ENCODE measurements at places on chromosomes 1 and 21.
A peak's percentile ranks its signal among the peaks of the same experiment; 100 is the strongest.

DNA sequence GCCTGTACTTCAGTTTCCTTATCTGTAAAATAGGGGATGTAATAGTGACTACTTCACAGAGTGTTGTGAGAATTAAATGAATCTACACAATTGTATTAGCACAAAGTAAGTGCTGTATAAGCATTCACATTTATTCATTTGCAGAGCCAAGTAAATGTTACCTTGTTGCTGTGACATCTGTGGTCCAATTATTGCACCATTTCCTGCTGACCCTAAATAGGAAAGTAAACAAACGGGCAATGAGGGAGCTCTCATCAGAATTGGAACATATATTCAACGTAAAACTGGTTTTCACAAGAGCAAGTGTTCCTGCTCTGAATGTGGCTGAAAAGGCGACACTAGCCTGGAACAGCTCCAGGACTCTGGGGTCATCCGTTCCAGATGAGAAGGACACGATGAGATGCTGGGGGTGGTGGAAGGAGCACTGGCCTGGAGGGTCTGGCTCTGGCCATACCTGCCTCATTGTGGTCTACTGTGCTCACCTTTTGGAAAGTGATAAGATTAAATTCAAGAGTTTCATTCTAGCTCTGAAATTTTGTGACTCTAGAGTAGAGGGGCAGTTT, 34.5 kb downstream of the PROX1 start:
- DNase-seq, result no peak

- DNase-seq, result no peak
Measured at GRCh38 chr1:35832276-35832905, 24.6 kb downstream of the AGO4 start.

- no peak for DNase-seq
Measured at GRCh38 chr1:96721053-96721415, 550 bp upstream of the PTBP2 start.

GRCh38 chr1:43861988-43862735, 71.4 kb upstream of the ARTN start:
- DNase-seq, result no peak

GRCh38 chr1:82901118-82901517, 1097.8 kb downstream of the TTLL7 start:
- DNase-seq, result no peak

- DNase-seq, result no peak
Measured at GRCh38 chr1:21933397-21934248, 3.5 kb downstream of the HSPG2 start.

- peak; percentile 31 for DNase-seq
Measured at GRCh38 chr1:228082918-228083870, 686 bp downstream of the ARF1 start.

DNA sequence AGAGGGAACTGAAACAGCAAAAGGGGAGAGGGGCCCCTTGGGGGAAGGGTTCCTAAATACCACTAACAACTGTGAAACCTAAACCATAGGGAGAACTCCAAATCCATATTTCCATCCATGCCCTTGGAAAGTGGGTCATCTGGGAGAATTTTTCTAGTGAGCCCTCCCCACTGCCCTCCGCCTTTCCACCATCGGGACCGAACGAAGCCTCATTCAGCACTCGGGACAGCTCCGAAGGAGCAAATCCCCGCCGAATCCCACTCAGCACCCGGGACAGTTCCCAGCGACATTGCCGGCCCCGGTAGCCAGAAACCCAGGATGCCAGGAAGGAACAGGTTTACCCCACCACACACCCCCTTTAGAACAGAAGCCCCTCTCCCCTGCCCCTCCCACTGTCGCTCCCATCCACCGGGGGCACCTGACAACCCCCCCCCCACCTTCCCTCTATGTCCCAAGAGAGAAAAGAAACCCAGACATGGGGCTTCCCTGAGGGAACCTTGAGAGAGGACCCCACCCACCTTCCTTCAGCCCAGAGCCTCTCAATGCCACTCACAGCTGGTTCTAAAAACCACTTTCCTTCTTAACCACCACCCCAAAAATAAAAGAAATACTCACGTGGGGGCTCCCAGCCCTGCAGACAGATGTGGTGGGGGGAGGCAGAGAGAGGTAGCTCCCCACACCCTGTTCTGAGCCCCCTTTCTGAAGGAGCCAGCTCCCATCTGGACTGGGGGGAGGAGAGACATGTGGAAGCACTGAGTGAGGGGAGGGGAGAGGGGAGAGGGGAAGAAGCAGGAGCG, 4.5 kb downstream of the DLGAP3 start:
- DNase-seq, result peak; percentile 35

- DNase-seq, result no peak
Measured at GRCh38 chr1:179425186-179425585, 59.4 kb downstream of the AXDND1 start.

DNA sequence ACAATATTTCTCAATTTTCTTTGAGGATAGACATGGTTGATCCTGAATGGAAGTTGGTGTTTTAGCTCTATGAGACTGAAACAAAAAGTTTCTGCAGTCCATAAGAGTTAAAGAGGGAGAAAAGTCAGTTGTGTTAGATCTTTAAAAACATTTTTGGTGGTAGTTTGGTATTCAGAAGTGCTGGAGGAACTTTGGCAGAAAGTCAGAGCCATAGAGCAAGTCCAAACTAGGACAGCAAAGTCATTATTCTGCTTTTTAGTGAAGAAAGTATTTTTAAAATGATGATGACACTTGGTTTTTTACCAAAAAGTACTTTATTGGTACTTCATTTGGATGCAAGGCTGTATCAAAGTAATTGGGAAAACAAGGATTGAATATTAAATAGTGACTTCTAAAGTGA, 41.8 kb downstream of the FNBP1L start:
- DNase-seq, result no peak
